ENCODE measurements at places on chromosomes 16 and 17.
A peak's percentile ranks its signal among the peaks of the same experiment; 100 is the strongest.

DNA sequence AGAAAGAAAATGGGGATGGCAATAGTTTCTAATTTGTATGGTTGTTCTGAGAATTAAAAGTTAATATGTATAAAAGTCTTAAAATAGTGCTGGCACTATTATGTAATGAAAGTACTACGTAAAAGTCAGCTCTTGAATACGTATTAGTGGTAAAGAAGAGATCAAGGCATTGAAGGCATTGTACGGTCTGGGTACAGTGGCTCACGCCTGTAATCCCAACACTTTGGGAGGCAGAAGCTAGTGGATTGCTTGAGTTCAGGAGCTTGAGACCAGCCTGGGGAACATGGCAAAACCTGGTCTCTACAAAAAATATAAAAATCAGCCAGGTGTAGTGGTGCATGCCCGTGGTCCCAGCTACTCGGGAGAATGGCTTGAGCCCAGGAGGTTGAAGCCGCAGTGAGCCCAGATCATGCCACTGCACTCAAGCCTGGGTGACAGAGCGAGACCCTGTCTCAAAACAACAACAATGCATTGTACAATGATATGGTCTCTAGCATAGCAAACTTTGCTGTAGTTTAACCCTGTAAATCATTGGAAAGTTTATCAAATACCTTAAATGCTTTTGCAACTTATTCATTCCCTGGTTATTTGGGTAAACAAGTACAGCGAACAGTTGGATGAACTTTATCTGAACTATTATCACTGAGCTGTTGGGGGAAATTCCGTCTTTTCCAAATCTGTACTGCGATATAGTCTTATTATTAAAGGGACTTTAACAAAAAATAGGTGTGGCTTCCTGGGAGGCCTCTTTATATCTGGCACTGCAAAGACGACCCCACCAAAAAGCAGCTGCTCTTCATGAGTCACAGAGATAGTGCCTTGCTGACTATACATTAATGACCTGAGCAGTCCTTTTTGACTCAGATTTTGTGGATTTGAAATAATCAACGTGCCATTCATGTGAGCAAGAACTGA lies 73.6 kb downstream of the GPRC5B start:
- DNase-seq, result no peak

- DNase-seq, result no peak
Observed at GRCh38 chr16:28164140-28164539, 47.6 kb downstream of the XPO6 start.

DNA sequence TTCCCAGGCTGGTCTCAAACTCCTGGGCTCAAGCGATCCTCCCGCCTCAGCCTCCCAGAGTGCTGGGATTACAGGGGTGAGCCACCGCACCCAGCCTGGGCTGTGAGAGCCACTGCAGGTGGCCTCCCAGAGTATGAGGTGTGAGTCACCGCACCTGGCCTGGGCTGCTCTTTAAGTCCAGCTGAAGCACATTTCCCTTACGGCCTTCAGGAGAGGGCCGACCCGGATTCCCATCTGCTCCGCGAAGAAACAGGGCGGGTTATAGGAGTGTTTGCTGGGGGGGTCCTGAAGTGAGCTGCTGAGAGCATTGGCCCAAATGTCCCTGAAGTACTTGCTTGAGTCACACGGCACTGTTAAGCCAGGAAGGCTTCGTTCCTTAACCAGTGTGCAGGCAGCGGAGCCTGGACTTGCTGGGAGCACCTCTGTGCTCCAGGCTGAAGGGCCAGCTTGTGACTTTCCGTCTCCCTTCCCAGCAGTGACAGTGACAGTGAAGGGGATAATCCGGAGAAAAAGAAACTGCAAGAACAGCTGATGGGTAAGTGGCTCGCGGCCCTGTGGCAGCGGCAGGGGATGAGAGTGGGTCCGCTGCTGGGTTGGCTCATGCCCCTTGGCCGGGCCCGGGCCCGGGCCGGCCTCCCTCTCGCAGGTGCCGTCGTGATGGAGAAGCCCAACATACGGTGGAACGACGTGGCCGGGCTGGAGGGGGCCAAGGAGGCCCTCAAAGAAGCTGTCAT lies 7.2 kb downstream of the VPS4A start:
- DNase-seq, result no peak

GRCh38 chr17:79049821-79050220 lies 24.8 kb upstream of the ENGASE start:
- no peak for DNase-seq

DNA sequence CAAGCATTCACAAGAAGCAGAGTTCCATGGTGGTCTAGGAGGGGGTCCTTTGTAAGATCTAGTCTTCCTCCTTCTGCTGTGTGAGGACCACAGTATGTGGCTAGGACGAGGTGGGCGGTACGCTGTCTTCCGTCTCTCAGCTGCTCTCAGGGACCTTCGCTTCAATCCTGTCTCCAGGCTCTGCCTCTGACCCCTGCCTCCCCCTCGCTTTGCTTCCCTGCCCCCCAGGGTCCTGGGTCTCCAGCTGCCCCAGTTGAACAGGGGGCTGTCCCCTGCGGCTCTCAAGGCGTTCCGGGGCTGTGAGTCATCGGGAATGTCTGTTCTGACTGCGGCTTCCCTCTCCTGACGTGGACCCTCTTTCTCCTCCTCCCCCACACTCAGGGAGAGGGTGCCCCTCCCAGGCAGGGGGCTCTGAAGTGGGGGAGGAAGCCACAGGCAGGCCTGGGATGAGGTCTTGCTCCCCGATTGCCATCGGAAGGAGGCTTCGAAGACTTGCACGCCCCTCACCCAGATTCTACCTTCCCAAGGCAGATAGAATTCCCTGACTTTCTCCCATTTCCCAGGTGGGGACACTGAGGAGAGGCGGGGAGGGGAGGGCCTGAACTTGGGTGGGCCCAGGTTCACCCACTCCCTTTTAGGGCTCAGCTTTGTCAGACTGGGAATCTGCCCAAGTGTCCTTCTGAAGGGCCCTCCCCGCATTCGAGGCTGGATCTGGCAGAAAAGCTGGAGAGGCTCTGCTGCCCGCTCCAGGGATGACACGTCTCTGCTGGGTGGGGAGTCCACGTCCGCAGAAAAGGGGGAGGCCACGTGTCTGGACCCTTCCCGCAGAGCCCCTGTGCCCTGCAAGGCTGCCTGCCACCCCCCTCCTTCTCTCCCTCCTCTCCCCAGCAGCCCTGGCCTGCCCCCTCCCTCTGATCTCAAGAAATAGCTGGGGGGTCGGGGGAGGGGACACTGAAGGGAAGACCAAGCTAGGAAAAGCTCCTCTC lies 9.1 kb upstream of the COL1A1 start:
- no peak for DNase-seq

GRCh38 chr16:3578610-3579551 lies 1.7 kb upstream of the NLRC3 start:
- DNase-seq, result peak; percentile 56

DNA sequence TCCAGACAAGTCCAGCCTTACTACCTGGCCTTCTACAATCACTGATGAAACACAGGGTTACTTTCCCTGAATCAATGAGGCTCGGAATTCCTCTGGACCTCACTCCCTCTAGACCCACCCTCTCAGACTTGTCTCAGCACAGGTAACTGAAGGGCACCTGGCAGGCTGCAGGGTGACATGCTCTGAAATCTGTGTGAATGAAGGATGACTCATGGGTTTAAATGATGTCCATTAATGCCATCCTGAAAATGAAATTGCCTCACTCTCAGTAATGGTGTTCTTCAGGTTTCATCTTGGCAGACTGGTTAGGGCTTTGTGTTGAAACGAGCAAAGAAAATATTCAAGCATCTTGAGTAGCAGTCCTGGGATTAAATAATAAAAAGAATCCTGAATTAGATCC lies 134.4 kb downstream of the MAF start:
- no peak for DNase-seq

- no peak for DNase-seq
Observed at GRCh38 chr16:72469932-72470331, 298.0 kb upstream of the PMFBP1 start.

- DNase-seq, result peak; percentile 95
Observed at GRCh38 chr17:30116661-30117551, at the start of gene NSRP1. NSRP1 (plus strand) TSS chr17:30116816; CDS start chr17:30116844, 28 bp downstream.
